ENCODE measurements at places on chromosomes 2 and 18.

GRCh38 chr18:3223356-3223755 is 3.6 kb upstream of the MYOM1 start:
- no peak for DNase-seq

DNA sequence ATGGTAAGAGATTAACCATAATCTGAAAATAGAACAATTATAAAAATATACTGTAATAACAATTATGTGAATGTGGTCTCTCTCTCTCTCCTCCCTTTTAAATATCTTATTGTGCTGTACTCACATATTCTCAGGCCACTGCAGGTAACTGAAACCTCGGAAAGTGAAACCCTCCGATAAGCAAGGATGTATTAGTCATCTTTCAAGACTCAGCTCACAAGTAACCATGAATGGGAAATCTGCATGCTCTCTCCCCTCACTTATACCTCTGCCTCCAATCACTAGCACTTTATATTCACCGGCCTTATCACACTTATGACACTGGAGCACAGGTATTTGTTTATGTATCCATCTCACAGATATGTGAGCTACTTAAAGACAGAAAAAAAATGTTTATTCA is 139.7 kb downstream of the LRP2 start:
- no peak for DNase-seq

DNA sequence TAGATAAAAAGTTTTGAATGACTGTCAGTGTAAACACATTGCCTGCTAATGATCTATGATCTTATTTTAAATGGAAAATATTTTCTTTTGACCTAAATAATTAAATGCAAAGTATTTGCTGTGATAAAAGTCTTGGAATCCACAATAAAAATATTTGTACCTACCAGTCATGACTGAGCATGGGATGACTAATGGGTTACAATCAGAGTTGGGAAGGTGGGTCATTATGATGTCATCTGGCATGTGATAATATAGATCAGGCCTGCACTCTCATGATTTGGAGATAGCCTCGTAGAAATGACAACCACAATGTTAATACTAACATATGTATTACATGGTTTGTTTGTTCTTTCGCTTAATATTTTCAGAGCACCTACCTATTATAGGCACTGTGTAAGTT is 848.8 kb upstream of the KLHL29 start:
- DNase-seq: no peak

DNA sequence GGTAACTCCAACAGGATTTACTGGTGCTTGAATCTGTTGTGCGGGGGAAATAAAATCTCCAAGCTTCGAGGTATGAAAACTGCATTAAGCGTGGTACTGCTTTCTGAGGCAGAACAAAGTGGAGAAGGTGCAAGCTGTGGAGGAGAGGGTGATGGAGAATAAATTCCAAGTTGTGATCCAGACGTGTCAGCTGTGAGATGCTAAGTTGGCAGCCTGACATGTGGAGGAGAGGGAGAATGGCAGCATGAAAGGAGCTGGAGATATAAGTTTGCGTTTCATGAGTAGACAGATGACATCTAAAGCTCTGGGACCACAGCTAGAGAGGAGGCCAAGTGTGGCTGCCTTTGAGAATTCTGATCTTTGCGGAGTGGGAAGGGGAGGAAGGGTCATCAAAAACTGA is 411.8 kb downstream of the FBXO15 start:
- no peak for DNase-seq

- no peak for DNase-seq
Observed at GRCh38 chr18:36083729-36084128, 16.4 kb upstream of the RPRD1A start.

Data from hippocampal formation (tissue), 2 donors.